Caudate nucleus (tissue), 63 donors: ENCODE measurements at places on chromosomes 7 and 10.

DNA sequence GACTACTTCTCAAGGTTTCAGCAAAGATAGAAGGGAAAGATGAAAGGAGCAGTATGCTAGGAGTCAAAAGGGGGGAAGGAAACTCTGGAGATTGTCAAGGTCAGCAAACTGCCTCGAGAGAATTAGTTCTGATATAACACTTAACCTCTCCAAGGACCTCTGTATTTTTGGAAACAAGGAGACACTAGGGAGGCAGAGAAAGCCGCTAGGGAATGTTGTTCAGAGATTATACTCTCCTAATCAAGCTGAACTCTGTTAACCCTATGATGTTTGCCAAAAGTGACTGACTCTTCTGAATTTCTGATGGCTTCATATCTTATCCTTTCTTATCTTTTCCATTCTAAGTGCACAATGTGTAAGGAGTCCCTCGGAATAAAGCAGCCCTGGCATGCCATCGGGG, 27.1 kb downstream of the CREM start:
- no peak for DNase-seq

GRCh38 chr7:120615703-120616102, 242.2 kb downstream of the TSPAN12 start:
- no peak for DNase-seq

GRCh38 chr7:84612981-84613681, 418.5 kb upstream of the SEMA3A start:
- no peak for DNase-seq

DNA sequence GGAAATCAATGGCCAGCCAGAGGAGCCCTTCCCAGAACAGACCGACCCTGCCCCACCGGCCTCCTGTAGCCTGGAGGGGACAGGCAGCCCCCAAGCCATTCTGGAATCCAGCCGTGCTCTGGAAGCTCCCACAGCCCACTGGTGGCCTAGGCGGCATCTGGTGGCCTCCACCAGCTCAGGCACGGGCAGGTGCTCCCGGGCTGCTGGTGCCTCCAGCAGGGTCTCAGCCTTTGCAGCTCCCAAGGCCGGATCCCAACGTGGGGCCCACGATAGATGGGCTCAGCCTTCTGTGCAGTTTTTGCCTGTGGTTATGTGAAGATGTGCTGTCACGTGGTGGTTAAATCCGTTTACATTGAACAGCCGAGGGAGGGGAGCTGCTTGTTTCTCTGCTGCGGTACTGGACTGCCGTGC, 44.4 kb downstream of the JAKMIP3 start:
- DNase-seq = no peak

GRCh38 chr7:120060875-120061274, 212.1 kb upstream of the KCND2 start:
- no peak for DNase-seq

GRCh38 chr7:92644406-92645113, 54.4 kb upstream of the FAM133B start:
- no peak for DNase-seq

DNA sequence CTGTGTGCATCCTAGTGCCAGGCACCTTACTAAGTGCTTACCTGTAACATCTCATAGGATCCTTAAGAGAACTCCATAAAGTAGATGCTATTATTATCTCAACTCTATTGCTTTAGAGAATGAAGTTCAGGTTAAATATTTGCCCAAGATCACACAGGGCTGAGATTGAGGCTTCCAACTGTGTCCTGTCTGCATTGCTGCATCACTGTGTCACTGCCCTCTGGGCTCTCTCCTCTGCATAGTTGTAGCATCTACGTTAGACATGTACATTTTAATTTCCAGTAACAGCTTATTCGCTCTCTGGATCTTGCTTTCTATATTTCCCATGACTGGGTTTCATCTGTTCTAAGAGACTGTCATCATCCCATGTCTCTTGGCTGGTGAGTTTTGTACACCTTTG, 63.6 kb upstream of the FZD8 start:
- DNase-seq = no peak

DNA sequence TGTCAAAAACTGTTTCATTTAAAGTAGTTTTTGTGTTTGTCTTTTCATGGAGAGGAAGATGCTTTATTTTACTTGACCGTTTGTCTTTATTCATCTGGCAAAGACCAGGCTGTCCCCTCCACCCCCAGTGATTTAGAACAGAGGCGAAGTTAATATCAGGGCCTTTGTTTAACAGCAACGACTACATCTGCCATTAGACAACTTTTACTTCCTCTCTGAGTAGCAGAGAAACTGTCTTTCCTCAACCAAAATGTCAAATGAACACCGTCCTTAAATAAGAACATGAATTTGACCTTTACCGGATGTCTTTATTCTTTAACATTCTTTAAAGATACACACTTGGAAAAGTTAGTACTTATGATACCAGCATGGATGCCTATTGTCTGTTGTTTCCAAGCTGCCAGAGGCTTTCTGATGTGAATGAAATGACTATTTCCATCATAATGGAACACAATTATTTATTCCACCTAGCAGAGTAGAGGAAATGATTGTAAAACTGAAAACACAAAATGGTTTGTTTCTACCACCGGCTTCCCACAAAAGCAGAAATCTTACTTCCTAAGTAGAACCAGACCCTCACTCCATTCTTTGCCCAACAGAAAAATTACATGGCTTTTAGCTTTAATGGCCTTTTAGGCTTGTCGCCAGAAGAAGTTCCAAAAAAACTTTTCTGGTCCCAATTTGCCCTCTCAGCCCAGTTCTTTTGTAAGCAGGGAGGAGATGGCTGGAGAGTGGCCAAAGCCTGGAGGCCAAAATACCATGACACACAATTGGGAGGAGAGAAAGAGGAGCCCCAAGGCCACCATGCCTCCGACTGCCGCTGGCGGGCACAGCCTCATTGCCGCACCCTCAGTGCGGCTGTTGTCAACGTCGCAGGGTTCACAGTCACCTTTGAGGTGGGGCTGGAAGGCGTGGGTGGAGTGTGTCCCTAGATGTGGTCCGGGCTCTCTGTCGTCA, 168.5 kb downstream of the TEX36 start:
- no peak for DNase-seq

DNA sequence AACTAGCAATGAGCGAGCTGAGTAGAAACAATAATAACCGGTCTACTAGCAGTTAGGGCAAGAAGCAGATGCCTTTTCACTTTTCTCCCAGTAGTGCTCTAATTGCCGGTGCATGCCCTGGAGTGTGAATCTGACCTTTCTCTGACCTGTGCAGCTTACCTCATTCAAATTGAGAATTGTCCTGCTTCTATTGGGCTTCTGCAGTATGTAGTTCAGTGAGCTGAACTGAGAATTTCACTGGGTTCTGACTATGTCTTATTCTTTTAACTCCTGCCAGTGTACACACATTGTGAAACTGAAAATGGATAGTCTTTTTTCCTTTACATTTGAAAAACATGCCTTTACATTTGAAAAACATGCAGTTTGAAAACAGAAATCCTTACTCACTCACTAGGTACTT, 157.9 kb upstream of the GRM3 start:
- no peak for DNase-seq

DNA sequence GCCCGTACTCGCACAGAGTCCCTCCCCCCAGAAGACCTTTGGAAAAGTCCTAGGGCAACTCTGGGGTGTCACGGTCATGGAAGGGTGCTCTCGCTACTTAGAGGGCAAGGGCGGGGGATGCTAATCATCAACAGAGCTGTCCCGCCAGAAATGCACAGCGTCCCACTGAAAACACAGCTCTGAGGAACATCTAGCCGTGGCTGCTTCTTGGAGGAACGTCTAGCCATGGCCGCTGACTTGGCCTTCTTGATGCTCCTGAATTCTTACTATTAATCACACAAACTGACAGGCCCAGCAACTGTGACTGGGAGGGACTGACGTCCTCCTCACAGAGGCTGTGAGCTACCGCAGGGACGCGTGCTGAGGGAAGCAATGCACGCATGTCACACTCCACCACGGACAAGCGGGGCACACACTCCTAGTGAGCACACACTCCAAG, 1.7 kb downstream of the TUBGCP2 start:
- DNase-seq = no peak

DNA sequence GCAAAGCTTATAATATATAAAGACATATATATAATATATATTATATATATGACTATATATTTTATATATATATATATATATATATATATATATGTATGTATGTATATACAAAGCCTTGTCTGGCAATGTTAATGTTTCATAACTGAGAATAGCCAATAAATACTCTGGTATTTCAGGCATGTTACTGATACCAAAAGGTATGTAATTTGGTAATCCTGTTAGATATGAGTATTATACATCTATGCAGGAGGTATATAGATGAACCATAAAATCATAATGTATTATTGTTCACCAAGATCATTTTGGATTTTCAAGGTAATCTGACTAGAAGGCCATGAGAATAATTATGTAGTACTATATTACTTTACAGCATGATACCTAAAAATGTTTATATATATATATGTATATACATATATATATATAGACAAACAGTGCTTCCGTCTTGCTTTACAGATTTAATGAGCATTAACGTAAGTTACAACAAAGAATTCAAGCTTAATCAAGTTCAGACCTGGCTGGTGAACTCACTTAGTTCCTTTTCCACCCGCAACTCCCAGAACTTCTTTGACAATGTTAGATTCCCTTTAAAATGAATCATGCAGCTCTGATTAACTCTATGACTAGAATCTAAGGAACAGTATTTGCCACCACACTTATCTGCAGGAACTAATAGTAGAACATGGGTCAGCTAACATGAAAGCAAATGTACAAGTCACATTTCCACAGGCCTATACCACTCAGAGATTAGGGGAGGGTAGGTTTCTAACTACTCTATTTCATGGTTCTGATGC, 82.7 kb downstream of the SLC25A13 start:
- DNase-seq = no peak

DNA sequence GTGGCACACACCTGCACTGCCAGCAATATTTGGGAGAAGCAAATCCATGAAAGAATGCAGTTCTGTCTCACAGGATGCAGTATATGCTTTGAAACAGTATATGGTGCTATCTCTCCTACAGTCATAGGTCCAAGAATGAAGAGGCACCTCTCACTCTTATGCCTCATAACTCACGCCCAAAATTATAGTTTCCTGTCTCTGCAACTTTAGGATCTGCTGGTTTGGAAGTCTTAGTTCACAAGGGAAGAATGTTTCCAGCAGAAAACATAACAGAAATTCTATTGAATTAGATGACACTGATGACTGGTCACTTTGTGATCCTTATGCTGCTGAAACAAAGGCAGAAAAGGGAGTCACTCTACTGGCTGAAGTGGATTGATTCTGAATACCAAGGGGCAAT, 5.7 kb downstream of the C10orf67 start:
- no peak for DNase-seq

GRCh38 chr10:266974-267425, 131.7 kb downstream of the ZMYND11 start:
- no peak for DNase-seq

DNA sequence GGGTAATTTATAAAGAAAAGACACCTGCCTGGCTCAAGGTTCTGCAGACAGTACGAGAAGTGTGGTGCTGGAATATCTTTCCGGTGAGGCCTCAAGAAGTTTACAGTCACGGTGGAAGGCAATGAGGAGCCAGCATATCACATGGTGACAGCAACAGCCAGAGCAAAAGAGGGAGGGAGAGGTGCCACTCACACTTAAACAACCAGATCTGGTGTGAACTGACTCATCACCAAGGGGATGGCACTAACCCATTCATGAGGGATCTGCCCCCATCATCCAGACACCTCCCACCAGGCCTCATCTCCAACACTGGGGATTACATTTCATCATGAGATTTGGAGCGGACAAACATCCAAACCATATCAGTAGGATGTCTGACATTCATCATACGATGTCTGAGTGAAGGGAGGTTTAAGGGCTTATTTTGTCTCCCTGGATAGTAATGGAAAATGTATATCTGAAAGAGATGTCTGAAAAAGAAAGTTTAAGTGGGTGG, 23.5 kb upstream of the KBTBD2 start:
- no peak for DNase-seq

DNA sequence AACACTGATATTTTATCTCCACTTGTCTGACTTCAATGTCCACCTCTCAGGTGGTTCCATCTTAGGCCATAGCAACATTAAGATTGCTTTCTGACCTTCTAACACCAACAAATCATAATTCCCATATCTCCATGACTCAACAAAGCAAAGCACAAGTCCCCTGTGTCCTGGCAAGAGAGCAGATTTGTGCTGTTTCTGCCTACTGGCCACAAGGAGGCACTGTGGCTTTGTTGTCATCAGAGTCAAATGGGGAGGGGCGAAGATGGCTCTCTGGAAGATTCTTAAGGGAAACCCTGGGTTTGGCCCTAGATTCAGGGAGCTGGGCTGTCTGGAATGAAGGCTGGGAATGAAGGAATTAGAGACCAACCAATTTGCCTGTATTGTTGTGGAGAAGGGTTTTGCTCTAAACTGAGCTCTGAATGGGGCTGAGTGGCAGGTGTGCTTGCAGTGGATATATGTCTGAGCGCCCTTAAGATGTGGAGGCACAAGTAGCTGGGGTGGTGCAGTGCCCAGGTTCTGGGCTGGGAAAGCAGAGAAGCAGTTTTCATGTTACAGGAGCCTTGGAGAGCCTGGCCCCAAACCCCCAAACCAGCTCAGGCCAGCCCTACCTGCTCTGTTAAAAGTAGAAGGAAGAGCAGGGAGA, 154.8 kb upstream of the PRSS58 start:
- no peak for DNase-seq

- no peak for DNase-seq
Measured at GRCh38 chr7:46047581-46047980, 126.5 kb upstream of the IGFBP3 start.

DNA sequence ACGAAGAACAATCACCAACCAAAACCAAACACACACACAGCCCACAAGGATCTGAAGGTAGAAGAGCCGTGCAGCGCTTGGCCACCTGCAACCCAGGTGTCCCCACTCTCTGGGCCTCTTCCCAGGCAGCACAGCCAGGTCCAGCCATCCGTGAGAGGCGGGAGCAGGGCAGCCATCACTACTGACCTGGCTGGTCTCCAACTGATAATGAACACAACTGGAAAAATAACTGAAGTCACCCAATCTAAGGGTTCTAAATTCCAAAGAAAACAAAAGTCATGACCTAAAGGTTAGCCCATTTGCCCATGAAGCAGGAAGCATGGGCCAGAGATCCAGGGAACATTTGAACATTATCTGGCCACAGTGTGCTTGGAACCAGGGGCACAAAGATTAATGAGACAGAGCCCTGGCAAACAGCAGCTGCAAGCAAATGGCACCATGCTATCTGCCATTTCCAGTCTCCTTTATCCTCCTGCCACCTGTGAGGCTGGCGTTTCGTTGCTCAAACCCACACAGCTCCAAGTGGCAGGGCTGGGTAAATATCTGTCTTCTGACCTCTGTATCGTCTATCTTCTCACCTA, 207.9 kb downstream of the TNS3 start:
- no peak for DNase-seq

DNA sequence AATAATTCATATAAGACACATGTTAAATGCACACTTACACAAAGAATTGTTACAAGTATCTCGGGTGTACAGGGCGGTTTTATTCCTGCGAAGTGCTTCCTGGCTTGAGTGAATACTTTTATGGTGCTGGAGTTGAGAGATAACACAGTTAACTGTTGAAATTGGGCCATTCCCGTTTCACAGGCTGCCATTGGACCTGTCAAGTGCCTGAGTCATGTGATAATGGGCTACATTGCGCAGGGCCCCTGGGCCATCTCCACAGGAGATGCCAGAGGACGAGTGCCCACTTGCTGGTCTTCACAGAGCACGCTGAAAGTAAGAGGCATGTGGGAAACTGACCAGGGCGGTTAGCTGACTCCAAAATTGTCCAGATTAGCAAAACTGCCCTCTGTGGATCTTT, 4.8 kb downstream of the FBH1 start:
- no peak for DNase-seq

GRCh38 chr10:105691811-105692210, 1050.7 kb downstream of the SORCS3 start:
- DNase-seq = no peak
